ENCODE measurements at places on chromosomes 3 and 15. TPM values are rescaled to one million over a fixed set of nuclear protein-coding genes. Genes with fewer than 3 reads are reported as not detected.

Gene LSMEM2
- 1.1 TPM for total RNA-seq

Gene SAMD7
- total RNA-seq = not detected

Gene ECE2
- total RNA-seq = not detected

Gene CPLX3
- total RNA-seq = not detected

Gene SLC38A3
- not detected for total RNA-seq

Gene ADGRG7
- total RNA-seq = not detected

Gene PIF1
- 26.6 TPM for total RNA-seq

Gene IFT122
- total RNA-seq = 11.1 TPM

Gene TEX55
- total RNA-seq = not detected

Gene BOC
- 5.0 TPM for total RNA-seq

Gene ANKDD1A
- total RNA-seq = 1.5 TPM

Gene IQCF5
- total RNA-seq = not detected

Gene RHCG
- not detected for total RNA-seq

Gene TBC1D21
- not detected for total RNA-seq

Gene MEX3B
- total RNA-seq = 6.1 TPM

Gene ATP13A3
- total RNA-seq = 186 TPM

Gene ALDH1A3
- total RNA-seq = 141 TPM

Gene TLR9
- not detected for total RNA-seq

Gene CCDC54
- total RNA-seq = not detected

Gene CACNA2D3
- 1.3 TPM for total RNA-seq

Gene CKMT1B
- 3.4 TPM for total RNA-seq

Gene TTC21A
- 1.3 TPM for total RNA-seq

Gene HTR3E
- not detected for total RNA-seq

Gene SOX14
- total RNA-seq = not detected

Gene KLHL6
- total RNA-seq = not detected

Gene WDR49
- not detected for total RNA-seq

Gene RAB8B
- 29.4 TPM for total RNA-seq

Gene GP5
- total RNA-seq = not detected

Gene LTK
- total RNA-seq = 0.57 TPM

Gene IGSF11
- total RNA-seq = 0.11 TPM

Gene UACA
- total RNA-seq = 16.0 TPM

Gene PPIP5K1
- 6.5 TPM for total RNA-seq

Gene GOLGA8M
- not detected for total RNA-seq

Data from Daoy (cell line).